Activated CD8-positive, alpha-beta memory T cell treated with anti-CD3 and anti-CD28 coated beads for 24 hours (primary cell): ENCODE measurements at places on chromosomes 7 and 10.

DNA sequence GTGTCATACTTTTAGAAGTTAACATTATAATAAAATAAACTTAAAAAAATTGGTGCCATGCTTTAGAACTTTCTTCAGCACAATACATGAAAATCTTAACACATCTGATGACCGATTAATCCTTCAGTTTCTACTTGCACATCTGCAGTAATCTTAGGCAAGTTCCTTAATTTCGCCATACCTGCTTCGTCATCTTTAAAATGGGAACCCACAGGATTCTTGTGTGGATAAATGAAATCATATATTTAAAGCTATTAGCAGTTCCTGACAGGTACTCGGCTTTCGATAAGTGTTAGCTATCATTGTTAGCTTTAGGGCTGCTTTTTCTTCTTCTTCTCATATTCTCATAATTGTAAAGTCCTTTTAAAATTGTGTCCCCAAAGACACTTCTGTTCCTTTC is 907 bp upstream of the VPS50 start:
- DNase-seq: no peak

GRCh38 chr7:2967705-2968104 is 76.0 kb downstream of the CARD11 start:
- no peak for DNase-seq

GRCh38 chr7:43307522-43307921 is 195.1 kb downstream of the HECW1 start:
- no peak for DNase-seq

GRCh38 chr7:43166686-43167085 is 54.2 kb downstream of the HECW1 start:
- DNase-seq: no peak

- no peak for DNase-seq
These were observed 139.0 kb downstream of the NRF1 start for GRCh38 chr7:129750501-129750900.

DNA sequence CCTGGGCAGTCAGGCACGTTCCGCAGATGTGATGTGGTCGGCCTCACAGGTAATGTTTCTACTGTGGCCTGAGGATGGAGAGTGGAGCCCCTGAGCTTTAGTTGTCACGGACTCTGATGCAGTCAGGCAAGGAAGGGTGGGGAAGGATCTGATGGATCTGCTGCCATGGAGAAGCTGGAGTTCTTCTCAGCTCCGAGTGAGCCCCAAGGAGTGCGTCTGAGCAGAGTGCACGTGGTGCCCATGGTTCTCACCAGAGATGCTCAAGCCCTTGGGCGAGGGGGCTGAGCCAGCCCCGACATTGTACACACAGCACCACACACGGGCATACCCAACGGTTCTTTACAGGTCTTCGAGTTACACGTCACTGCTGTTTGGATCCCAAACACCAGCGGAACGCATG is 192.5 kb downstream of the EBF3 start:
- peak; percentile 46 for DNase-seq

DNA sequence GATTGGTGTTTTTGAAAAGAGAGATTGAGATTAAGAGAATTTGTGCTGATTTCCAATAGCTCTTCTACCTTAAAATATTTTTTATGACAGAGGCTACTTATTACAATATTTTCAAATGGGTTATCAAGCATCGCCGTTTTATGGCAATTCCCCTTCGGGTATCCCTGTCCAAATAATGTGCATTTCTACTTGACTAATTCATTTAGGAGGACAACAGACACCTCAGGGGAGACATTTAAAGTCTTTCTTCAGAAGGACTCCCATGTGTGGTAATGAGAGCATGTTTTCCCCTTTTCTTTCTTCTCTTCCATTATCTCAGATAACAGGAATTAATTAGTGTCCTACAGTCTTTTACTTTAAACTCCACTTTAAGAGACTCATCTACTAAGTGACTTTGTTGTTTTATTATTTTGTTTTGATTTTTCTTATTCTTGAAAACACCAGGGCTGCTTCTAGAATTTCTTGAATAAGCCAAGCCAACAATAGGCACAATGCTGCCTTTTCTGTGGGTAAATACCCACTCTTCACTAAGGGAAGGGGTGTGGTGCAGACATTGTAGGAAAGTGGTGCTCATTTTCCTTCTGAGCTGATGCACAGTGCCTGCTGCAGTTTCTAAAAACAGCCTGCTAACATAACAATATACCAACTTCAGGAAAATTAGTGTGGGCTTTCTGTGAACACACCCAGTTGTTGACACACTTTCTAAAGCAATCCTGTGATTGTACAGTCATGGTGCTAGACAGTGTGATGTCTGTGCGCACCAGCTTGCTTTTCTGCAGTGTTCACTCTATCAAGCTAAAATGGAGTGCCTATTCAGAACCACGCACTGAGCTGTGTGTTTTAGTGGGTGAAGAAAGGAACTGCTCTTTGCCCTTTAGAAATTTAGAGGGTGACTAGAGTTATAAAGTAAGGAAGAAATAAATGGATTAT is 597.7 kb downstream of the NRG3 start:
- no peak for DNase-seq

- no peak for DNase-seq
These were observed 560.9 kb downstream of the PTPRN2 start for GRCh38 chr7:158026636-158027265.

DNA sequence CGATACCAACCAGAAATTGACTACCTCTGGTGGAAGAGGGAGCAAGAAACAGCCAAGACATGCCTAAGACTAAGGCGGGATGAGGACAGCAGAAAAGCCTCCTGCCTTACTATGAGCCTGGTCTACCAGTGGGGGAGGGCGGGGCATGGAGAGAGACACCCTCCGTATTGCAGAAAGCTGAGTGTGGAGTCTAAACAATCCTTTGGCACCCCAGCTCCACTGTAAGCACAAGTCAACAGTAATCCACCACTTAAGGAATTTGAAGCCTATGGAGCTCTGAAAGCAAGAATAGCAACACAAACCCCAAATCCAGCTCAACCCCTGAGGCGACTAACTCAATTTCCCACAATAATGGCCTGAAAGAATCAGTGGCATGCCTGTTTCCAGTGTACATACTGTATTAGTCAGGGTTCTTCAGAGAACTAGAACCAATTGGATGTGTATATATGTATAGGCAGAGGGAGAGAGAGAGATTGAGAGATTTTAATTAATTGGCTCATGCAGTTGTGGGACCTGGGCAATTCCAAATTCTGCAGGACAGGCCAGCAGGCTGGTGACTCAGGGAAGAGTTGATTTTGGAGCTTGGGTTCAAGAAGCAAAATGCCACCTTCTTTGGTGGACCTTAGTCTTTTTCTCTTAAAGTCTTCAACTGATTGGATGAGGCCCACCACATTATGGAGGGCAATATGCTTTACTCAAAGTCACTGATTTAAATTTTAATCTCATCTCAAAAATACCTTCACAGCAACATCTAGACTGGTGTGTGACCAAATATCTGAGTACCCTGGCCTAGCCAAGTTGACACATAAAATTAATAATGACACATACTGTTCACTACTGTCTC is 13.5 kb downstream of the PPIF start:
- no peak for DNase-seq

- no peak for DNase-seq
These were observed 40.3 kb downstream of the CCDC71L start for GRCh38 chr7:106620676-106621075.

- no peak for DNase-seq
These were observed 97.4 kb upstream of the PDCD4 start for GRCh38 chr10:110774069-110775019.

DNA sequence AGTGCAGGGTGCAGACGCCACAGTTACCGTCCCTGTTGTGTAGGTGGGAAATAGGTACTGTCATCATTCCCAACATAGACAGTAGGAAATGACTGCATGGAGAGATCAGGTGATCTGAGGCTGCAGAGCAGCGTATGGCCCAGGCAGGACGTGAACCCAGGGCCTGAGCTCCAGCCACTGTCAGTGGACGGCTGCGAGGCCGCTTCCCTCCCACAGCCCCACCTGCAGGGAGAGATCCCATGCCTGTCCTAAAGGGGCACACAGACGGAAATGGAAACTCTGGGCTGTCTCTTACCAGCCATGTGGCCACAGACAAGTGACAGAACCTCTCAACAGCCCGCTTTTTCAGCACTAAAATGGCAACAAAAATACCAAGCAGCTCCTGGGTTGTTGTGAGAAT is 44.5 kb upstream of the MNX1 start:
- no peak for DNase-seq

DNA sequence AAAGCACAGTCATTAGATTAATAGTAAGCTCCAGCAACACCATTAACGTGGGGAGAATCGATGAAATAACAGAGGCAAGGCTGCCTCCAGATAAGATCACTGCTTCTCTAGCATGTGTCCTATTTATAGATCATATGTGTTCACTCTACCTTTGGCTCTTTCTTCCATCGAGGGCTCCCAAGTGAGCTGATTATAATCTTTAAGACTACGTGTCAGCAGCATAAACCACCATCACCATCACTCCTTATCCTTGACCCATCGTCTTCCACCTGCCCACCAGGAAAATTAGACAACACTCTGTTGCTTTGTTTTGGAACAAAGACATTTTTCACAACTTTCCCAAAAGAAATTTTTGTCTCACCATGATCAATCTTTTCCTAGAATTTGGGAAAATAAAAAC is 71.2 kb upstream of the CARD11 start:
- DNase-seq: no peak

DNA sequence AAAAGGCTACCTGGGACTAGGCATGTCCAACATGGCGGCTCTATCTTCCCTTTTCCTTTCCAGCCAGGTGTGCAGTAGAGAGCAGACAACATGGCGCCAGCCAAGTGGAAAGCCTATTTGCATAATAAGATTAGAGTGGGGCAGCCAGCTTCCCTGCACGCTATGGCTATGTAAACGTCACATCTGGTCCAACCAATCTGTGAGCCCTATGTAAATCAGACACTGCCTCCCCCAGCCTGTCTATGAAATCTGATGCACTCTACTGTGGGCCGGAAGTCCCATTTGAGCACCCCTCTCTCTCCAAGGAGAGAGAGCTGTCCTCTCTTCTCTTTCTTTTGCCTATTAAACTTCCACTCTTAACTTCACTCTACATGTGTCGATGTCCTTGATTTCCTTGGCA is 984.9 kb upstream of the AUTS2 start:
- no peak for DNase-seq

DNA sequence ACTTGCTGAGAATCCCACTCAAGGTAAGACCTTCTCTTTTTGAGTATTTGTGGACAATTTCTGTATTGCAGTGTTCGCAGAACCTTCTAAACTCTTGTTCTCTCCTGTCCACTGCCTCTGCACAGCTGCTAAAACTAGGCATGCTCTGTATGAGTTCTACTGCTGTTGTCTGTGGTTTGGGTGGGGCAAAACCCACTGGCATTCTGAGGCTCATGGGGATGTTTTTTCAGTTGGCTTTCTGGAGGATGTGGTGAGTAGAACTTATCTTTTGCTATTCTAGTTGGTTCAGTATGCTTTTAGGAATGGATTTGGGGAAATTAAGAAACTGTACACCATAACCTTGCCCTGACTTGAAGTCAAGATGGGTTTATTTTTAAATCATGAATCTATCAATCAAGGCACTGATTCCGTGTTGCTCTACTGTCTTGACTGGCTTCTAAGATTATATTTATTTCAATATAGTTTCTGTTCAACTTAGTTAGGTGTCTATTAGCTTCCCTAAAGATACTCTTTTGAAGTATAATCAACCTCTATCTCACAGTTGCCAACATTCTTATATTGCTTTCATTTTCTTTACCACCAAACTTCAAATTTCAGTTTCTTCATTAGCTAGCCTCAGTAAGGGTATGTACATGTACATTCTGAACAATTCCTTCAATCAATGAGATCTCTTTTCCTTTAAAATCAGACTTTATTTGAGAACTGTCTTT is 25.0 kb upstream of the C1GALT1 start:
- peak; percentile 60 for DNase-seq

GRCh38 chr10:89162596-89162995 is 44.5 kb downstream of the CH25H start:
- no peak for DNase-seq

DNA sequence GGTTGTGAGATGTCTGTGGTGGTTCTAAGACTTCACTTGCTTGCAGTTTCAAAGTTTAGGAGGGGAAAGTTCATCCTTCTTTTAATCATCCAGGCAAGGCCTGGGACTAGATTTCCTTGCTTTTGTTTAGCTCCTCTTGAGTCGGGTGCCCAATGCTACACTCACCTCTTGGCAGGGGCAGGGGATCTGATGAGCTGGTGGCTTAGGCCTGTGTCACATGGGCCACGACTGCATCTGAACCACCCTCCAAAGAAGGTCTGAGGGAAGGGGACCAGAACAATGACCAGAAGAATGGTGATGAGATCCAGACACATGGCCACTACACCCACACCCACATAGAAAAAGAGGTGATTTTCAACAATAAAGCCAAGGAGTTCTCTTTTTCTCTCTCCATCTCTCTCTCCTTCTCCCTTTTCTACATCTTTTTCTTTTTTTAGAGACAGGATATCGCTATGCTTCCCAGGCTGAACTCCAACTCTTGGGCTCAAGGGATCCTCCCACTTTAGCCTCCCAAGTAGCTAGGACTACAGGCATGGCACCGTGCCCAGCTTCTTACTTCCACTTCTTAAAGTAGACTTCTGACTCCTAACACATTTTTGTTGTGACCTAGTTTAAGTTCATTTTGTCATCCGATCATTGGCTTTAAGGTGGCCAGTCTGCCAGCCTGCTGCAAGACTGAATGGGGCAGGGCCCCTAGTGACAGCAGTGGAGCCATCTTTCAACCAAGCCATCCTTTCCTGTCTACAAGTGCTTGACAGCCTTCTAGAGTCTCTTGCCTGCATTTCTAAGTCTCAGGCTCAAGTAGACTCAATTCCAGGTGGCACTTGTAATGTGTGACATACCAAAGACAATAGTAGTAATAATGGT is 350.9 kb downstream of the RNLS start:
- DNase-seq: no peak

DNA sequence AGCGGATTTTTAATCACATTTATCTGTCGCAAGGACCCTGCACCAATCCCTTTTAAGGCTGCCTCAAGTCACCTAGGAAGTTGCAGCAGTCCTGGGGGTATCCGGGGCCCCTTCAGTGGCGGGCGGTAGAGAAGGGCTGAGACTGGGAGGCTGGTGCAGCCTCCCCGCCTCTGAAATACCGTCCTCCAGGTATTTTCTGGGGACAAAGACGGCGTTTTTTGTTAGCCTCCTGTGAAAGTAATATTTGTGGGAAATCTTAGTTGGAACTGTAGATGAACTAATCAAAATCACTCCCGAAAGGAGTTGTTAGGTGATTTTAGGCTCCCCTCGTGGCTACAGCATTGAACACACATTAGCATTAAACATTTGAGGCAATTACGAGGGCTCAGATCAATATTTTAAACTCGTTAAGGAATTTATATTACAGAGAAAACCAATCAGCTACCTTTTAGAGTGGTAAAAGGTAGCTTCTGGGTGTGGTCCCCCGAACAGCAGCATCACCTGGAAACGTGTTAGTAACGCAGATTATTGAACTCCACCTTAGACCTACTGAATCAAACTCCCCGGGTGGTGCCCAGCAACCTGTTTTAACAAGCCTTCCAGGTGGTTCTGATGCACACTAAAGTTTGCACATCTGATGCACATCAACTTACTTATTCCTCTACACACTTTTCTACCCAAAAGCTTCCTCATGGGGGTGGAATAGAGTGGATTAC is 530 bp upstream of the ANXA7 start:
- DNase-seq: no peak

- DNase-seq: no peak
These were observed 11.6 kb downstream of the CFAP43 start for GRCh38 chr10:104220522-104220921.

GRCh38 chr7:151748733-151749132 is 128.2 kb downstream of the PRKAG2 start:
- no peak for DNase-seq
